Stimulated activated CD8-positive, alpha-beta memory T cell treated with anti-CD3 and anti-CD28 coated beads, Interleukin-2, amount 100 ng/mL, for 1 hour (primary cell): ENCODE measurements at places on chromosomes 7 and 10.
A peak's percentile ranks its signal among the peaks of the same experiment; 100 is the strongest.

DNA sequence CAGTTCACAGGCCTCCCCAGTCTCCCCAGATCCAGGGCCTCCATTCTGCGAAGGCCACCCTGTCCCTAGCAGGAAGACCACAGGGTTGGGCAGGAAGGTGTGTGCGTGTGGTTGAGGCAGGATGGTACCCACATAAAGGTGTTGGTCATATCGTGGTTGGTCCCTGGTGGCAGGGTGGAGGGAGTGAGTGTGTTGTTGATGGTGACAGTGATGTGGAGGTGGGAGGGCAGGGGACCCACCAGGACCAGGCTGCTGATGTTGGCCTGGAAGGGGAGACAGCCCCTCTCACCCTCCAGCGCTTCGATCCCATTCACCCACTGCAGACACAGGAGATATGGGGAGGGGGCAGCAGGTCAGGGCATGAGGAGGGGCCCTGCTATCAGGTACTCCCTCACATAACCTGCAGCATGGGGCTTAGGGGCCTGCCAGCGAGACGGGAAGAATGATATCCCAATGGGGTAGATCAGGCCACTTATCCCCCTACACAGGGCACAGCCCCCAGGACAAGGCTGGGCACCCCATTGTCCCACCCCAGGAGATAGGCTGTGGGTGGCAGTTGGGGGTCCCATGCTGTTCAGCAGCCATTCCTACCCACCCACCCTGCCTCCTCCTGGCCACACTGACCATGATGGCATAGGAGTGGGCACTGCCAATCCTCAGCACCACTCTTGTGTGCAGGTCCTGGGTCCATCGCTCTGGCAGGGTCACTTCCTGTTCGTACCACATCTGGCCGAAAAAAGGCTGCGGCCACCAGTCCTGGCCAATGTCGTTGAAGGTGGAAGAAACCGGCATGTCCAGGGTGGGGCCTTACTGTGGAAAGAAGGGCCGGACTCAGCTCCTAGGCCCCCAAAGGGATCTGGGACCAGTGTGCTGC, 69.0 kb upstream of the ZNF479 start:
- no peak for DNase-seq

- no peak for DNase-seq
These were observed 545 bp upstream of the MTPN start for GRCh38 chr7:135977742-135978066.

GRCh38 chr7:99860281-99861127, 16.3 kb downstream of the OR2AE1 start:
- DNase-seq = no peak

- no peak for DNase-seq
These were observed 55.6 kb downstream of the CC2D2B start for GRCh38 chr10:95963202-95963990.

- DNase-seq = no peak
These were observed 1.8 kb downstream of the GOLGA7B start for GRCh38 chr10:97851341-97852001.

DNA sequence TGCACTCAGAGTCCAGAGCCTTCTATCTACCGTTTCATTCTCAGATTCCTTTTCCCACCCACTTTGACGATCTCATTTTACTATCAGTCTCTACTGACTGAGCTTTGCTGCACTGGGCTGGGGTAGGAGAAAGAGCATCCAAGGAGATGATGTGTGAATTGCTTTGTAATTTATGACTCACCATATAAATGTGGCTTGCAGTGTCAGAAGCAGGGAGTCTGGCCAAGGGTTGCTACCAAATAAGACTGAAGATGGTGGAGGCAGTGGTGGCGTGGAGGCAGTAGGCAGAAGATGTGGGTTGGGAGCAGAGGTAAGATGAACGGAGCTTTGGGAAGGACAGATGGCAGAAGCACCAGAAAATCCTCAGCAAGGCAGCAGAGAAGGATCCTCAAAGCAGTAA, 73.3 kb upstream of the AGK start:
- DNase-seq = no peak

DNA sequence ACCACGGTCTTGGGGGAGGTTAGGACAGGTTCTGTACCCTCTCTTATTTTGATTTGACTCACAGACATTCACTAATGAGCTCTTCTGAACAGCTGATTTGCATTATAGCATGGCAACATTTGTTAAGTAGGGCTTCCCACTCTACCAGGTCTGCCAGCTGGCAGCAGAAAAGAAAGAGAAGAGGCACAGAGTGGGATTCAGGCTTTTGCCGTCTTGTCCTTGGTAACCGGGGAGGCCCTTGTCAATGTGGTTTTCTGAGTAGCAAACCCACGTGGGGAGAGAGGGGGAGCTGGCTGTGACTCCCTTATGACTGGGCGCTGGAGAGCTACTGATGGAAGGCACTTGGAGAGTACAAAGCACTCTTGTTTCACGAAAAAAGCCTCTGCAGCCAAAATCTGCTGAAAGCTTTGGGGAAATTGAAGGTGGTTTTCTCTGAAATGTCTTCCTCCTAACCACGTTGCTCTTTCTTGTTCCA, 355.3 kb upstream of the GALNT17 start:
- DNase-seq = no peak

GRCh38 chr10:107826171-107826570, 661.7 kb upstream of the SORCS1 start:
- no peak for DNase-seq

GRCh38 chr7:102050864-102051460, 233.5 kb downstream of the CUX1 start:
- DNase-seq = no peak

GRCh38 chr7:70893422-70893821, 238.5 kb upstream of the GALNT17 start:
- no peak for DNase-seq

- DNase-seq = no peak
These were observed 117.7 kb downstream of the ANKRD61 start for GRCh38 chr7:6148724-6149360.

- no peak for DNase-seq
These were observed 228.9 kb upstream of the TCF7L2 start for GRCh38 chr10:112721080-112721698.

DNA sequence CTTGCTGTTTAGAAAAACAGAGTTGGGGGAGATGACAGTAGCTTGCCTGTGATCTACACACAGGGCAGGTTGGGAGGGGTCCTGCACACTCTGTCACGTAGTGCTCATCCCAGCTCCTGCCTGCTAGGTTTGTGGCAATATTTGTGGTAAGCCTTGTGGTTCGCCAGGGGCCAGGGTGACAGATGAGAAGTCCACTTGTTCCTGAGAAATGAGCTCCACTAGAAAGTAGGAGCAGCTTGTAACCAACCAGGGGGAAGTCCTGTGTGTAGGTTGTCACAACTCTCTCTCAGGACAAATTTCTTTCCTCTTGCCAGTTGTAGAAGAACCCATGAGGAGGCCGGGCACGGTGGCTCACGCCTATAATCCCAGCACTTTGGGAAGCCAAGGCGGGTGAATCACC, 147.0 kb downstream of the TCF7L2 start:
- no peak for DNase-seq

DNA sequence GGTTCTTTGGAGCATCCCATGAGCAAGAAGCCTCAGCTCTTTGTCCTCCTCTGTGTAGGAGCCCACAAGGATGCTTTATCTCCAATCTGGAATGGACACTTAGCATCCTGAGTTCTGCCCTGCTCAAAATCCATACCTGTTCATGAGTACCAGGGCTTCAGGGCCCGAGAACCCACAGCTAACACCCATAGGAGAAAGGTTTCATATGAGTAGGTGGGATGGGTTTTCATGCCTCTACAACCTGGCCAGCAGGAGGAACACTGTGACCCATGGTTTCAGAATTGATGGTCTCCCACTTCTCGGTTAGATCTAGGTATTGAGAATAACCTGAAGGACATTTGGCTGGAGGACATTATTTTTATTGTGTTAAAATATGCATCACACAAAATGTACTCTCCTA, 57.8 kb downstream of the TBXAS1 start:
- DNase-seq = no peak

- no peak for DNase-seq
These were observed 70.8 kb upstream of the ASAH2 start for GRCh38 chr10:50322077-50322476.

- DNase-seq = no peak
These were observed 1.1 kb downstream of the AUTS2 start for GRCh38 chr7:69599286-69599954.

GRCh38 chr7:77467408-77467807, 51.3 kb upstream of the GSAP start:
- DNase-seq = no peak

DNA sequence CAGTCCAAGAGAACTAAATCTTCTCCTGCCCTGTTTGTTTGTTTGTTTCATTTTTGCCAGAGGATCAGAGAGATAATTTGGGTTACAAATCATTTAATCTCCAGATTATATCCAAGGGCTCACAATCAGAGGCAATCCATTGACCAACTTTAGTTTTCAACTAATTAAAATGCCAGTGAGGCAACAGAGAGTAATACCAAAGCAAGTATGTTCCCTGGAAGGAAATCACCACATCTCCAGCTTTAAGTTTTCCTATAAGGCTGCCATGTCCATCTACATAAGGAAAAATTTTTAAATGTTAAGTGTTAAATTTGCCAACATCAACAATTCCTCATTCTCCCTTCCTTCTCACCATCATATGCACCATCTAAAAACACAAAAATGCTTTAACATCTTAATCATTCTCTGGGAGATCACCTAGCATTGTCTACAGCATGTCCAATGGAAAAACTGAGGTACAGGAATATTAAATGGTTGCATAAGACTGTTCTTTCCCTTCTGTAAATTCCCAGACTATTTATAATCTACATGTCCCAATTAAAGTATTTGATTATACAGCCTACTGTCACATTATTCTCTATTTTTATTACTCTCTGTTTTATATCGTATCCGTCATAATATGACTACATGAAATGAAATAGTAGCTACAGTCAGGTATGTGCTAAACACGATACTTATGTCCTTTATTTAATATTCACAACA, 14.1 kb downstream of the USP54 start:
- no peak for DNase-seq

- no peak for DNase-seq
These were observed 55.1 kb upstream of the AASS start for GRCh38 chr7:122199171-122199570.

DNA sequence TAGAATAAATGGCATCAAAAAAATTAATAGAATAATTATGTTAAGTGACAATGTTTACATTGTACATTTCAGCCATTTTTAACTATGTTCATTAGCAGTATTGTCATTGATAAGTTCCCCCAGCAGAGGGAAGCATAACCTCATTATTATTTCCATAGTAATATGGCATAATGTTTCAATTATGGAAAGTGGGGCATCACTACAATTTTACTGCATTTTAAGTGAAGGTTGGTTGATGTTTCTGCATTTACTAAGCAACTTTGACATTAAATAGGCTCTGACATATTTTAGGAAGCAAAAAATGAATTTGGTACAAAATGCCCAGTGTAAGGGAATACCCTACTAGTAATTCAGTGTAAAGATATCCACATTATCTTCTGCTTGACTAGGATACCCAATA, 218.3 kb downstream of the SEMA3A start:
- DNase-seq = no peak

DNA sequence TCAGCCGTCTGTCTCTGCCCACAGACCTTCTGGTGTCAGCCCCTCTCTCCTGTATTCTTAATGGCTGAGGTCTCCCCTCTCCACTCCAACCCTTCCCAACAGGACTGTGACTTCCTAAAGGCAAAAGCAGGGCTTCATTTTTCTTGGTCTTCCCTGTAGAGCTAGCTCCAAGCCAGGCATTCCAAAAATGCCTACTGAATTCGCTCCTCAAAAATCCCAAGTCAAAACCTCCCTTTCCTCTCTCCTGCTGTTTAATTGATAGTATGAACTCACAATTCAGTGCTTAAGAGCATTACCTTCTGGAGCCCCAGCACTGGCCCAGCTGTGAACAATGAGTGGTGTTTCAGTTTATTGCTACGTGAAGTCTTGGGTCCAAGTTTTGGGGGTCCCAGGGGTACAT, 628.4 kb downstream of the PARD3 start:
- no peak for DNase-seq

DNA sequence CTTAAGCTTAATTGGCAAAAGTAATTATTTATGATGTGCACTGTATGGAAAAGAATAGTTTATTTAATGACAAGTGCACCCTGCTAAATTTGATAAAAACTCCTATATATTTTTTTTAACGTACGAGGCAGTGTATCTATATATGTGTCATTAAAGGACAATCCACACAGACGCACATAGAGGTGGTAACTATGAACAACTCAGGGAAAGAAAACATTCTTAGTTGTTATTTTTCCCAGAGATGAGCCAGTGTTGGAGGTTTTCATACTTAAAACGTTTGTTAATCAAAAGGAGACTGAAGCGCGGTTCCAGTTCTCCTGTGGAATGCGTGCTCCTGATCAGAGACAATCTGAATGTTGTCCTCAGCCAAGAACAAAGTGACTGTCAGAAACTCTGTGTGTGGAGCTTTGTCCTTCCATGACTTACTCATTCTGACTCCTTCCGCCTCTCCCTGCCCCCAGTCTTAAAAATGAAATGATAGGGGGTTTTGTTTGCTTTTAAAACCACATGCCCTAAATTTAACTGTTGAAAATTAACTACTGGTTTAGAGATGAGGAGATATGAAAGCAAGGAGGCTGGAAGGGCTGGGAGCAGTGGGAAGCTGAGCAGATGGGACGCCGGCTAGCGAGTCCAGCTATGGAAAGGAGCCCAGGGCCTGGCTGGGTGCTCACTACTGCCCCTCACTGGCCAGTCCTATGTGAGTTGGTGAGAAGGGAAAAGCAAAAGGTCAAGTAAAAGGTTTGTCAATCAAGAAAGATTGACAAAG, 99.6 kb downstream of the SVIL start:
- DNase-seq = no peak

DNA sequence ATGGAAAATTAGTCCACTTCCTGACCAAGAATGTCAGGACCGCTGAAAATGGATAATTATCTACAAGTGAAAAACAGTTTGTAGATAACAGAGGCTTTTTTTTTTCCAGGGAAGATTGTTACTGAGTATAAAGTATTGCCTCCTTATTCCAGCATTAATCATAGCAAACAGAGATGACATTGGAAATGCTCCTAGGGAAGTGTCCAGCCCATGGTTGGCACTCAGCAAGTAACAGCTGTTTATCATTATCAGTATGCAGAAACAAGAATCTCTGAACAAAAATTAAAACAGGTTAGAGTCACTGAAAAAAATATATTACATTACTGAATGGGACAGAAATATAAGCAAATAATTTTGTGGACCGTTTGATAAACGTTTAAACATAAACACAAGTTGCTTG, 14.6 kb downstream of the FGL2 start:
- no peak for DNase-seq

DNA sequence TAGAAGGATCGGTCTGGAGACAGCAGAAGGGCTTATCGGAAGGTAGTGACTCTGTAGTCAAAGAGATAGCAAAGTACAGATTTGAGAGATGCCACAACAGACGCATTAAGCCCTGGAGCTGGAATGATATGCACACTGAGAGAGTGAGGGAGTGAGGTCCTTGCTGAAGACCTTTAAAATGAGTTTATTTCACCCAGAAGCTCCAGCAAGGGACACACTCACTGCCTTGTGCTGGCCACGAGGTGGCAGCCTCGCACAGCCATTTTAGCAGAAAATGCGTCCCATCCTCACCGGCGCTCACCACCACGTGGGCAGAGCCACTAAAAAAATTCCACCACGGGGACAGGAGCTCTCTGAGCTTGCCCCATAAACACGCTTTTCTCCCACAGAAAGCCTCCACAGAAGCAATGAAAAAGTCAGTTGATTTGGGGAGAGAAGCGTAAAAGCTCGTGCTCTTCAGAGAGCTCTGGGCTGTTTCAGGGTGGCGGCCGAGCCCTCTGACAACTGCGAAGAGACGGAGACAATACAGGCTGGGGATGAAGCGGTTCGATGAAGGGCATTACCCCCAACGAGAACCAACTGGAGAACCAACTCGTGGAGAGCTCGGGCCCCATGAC, 163.0 kb upstream of the KLF14 start:
- DNase-seq = peak; percentile 35
